ENCODE measurements at places on chromosomes 6 and 20.

DNA sequence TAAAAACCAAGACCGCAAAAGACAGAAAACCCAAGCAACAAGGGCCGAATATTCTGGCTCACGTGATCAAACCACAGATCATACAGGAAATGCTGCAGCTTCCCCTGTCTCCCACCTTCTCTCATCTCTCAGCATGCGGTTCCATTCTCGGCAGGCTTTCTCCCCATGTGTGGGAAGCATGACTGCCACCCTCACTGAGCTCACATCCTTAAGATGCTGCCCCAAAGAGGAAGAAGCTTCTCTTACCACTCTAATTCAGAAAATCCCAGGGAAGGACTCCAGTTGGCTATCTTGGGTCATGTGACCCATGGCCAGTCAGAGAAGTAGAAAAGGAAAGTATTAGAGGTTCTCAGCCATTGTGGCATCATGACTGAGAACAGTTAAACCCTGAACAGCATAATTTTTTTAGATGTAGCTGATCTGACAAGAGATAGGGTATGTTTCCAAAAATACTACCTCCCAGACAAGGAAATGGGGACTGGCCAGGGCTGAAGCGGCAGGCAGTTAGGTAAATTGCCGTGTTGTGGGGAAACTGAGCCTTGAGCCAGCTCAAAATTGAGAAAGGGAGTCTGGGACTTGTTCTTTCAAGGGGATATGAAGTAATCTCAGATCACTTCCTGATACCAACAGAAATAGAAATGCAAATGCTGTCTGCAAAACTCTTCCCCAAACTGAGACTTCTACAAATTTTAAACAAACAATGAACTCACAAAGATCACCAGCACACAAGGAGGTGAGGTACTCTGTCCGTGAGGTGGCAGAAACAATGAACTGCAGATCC is 37.1 kb upstream of the GRM4 start:
- DNase-seq: peak; percentile 88

GRCh38 chr6:63565058-63565726 is 7.1 kb upstream of the LOC128125822 start:
- DNase-seq: no peak

DNA sequence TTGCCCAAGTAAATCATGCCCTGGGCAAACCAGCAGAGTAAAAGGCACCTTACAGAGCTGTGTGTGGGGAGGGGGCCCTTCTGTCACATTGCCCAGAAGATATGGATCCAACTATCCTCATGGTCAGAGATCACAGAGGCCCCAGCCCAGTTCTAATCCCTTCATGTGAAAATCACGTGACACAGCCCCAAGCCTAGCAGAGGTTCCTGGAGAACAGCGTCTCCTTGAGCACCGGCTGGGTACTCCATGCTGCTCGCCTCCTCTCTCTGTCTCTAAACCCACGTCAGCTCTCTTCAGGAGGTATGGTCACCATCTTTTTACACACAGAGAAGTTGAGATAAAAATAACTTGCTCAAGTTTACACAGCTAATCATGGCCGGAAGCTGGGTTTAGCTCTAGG is 230.2 kb downstream of the ANKRD60 start:
- DNase-seq: no peak

DNA sequence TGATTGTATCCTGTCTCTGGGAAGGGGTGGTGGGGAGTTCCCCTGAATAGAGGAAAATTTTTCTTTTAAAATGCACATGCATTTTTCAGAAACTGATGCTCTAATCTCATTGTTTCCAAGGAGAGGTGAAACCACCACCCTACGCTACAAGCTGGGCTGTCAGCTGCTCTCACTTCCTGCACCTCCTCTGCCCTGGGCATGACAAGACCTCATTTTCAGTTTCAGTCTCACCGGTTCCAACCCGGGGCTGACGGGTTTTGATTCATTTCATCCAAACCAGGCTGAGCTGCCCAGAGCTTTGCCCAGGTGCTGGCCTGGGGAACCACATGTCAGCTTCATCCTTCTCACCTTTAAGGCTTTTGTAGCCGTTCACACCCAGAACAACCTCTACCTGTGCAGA is 99.7 kb downstream of the EYA2 start:
- DNase-seq: peak; percentile 32

- no peak for DNase-seq
Measured at GRCh38 chr6:91196729-91197128, 609.9 kb upstream of the MAP3K7 start.

- peak; percentile 18 for DNase-seq
Measured at GRCh38 chr20:32792316-32792715, 27.4 kb upstream of the MAPRE1 start.

- no peak for DNase-seq
Measured at GRCh38 chr6:68473433-68474210, 161.5 kb upstream of the ADGRB3 start.

- DNase-seq: no peak
Measured at GRCh38 chr6:38004908-38005307, 185.4 kb downstream of the ZFAND3 start.

- no peak for DNase-seq
Measured at GRCh38 chr6:143741480-143741879, 63.7 kb downstream of the PHACTR2 start.

DNA sequence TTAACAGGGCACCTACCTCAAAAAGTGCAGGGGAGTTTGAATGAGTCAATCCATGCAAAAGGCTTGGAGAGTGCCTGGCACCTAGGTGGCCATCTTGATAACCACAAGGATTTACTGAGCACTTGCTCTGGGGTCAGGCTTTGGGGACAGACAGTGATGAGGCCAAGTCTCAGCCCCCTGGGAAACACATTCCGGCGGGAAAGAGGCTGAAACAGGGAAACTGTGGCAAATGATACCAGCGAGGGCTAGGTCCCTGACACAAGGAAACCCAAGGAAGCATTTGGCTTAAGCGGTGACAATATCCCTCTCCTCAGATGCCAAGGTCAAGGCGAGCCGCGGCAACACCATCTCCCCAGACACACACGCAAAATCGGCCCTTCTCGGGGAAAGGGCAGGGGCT is 527 bp upstream of the DOK5 start:
- DNase-seq: no peak

GRCh38 chr20:38441916-38442315 is 6.8 kb upstream of the SNHG17 start:
- no peak for DNase-seq

- DNase-seq: no peak
Measured at GRCh38 chr6:16723402-16723801, 37.9 kb downstream of the ATXN1 start.

GRCh38 chr6:151652325-151652724 is 155.2 kb upstream of the ESR1 start:
- no peak for DNase-seq

- DNase-seq: no peak
Measured at GRCh38 chr20:59645761-59646171, 41.4 kb downstream of the PHACTR3 start.

DNA sequence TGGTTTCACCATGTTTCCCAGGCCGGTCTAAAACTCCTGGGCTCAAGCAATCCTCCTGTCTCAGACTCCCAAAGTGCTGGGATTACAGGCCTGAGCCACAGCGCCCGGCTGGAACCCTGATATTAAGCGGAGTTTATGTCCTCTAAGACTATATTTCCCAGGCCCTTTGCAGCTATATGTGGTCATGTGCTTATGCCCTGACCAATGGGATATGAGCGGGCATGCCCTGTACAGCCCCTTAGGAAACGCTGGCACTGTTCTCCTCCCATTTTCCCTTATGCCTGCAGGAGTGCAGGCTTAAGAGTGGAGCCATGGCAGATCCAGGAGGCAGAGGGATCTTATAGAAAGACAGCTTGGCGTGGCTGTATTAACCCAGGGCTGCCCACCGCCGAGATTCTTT is 29.9 kb downstream of the RSPO4 start:
- no peak for DNase-seq

DNA sequence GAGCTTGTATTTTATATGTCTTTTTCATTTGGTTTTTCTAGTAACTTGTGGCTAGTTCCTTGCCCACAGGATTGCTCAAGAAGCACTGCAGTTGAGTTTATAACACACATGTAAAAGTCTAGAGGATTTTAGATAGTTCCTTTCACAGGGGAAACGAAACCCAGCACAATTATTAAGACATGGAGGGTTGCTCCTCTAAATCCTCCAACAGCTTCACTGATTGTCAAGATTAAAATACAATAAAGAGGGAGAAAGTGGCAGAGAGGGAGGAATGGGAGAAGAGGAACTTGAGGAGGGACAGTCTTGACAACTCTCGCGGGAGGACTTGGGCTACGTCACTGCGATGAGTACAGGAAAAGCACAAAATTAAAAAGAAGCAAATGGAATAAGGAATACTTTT is 9.7 kb upstream of the TBC1D7 start:
- DNase-seq: no peak

- peak; percentile 91 for DNase-seq
Measured at GRCh38 chr6:139323511-139324300, 31.9 kb upstream of the TXLNB start.

GRCh38 chr6:43734294-43734665 is 35.7 kb upstream of the VEGFA start:
- no peak for DNase-seq

DNA sequence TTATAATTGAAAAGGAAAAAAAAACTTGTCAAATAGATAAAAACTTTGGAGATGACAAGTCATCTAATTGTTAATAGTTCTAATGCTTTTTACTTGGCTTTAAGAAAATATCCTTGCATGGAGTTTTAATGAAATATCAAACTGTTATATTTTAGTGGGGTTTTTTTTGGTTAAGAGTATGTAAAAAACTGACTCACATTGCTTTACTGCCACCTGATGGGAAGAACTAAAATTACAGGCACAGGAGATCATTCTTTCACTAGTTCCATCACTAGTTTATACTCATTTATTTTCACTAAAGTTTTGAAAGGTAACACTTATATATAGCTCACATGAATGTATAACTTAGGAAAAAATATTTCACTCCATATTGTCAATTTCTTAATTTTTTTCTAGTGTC is 309.1 kb downstream of the LMBRD1 start:
- DNase-seq: no peak

DNA sequence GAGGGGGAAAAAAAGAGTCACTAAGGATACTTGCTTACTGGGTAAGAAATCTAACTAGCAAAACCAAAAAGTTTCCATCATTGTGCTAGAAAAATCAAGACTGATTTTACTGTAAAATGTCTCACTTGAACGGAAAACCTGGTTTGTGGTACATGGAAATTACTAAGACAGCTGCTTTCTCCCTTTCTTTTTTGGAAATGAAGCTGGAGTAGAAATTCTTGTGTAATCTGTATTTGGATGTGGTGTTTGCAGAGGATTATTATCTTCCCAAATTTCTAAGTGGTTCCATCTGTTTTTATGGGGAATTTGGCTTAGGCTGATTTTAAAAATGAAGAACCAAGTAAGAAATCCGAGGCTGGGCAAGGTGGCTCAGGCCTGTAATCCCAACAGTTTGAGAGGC is 20.4 kb downstream of the EPB41L2 start:
- DNase-seq: no peak

GRCh38 chr6:141744971-141745370 is 387.8 kb upstream of the GJE1 start:
- DNase-seq: no peak

DNA sequence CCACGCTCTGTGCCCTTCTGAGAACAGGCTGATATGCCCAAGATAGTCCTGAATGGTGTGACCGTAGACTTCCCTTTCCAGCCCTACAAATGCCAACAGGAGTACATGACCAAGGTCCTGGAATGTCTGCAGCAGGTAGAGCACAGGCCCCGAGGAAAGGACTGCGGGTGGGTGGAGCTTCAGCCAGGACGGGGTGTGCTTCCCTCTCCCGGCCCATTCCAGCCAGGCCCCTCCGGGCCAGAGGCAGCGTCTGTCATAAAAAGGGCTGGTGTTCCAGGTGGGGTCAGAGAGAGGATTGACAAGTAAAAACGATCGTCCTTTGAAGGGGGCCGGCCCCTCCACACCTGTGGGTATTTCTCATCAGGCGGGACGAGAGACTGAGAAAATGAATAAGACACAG is 1.3 kb downstream of the RTEL1 start:
- no peak for DNase-seq

GRCh38 chr6:37130704-37131103 is 39.2 kb upstream of the PIM1 start:
- DNase-seq: peak; percentile 32

DNA sequence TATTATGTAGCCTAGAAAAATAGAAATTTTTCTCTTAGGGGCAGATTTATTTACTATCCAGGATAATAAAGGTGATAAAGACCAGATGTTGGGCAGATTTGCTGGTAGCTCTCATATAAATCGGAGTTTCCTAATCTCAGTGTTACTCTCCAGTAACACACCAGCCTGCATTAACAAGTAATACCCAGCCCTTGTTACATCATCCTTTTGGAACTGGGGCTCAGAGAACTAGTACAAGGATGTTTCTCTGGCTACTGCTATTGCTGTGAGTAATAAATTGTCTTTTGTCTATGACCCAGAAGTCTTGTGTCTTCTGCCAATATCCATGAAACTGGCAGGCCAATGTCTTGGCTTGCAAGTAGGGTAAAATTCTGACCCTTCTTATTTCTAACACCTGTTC is 16.8 kb downstream of the TPD52L1 start:
- DNase-seq: no peak

DNA sequence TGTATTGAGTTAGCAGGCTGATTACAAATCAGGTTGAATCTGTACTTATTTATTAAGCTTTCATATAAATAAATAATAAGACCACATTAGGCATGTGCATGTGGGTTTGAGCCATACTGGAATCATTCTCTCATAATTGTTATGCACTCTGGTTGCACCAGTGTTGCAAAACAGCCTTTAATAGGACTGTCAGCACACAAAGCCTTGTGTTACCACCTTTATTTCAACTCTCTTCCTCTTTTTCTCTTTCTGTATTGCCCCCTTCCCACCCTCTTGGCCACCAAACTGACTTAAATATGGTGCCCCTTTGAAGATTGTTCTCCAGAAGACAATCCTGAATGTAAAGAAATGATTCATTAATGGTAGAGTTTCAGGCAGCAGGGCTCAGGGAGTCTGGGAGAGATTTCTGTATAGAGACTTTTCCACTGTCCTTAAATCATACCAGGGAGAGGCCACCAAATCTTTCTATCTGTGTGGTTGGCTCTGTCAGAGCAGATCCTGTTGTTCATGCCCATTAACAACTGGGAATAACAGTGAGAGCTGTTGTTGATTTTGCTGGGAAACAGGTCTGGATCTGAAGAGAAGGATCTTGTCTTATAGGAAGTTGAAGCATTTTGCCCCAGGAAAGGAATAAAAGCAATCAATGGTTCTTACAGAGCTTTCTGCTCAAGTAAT is 131.6 kb upstream of the SOX4 start:
- no peak for DNase-seq

GRCh38 chr6:5534643-5535042 is 273.3 kb downstream of the FARS2 start:
- no peak for DNase-seq
